Ureter (tissue), 1 donor: ENCODE measurements at places on chromosomes 2 and 18. TPM values are rescaled to one million over a fixed set of nuclear protein-coding genes. Genes with fewer than 3 reads are reported as not detected.

- DNase-seq: no peak
Measured at GRCh38 chr2:54396107-54396506, 60.0 kb upstream of the SPTBN1 start.

GRCh38 chr2:40967451-40967850 lies 515.6 kb upstream of the SLC8A1 start:
- no peak for DNase-seq

DNA sequence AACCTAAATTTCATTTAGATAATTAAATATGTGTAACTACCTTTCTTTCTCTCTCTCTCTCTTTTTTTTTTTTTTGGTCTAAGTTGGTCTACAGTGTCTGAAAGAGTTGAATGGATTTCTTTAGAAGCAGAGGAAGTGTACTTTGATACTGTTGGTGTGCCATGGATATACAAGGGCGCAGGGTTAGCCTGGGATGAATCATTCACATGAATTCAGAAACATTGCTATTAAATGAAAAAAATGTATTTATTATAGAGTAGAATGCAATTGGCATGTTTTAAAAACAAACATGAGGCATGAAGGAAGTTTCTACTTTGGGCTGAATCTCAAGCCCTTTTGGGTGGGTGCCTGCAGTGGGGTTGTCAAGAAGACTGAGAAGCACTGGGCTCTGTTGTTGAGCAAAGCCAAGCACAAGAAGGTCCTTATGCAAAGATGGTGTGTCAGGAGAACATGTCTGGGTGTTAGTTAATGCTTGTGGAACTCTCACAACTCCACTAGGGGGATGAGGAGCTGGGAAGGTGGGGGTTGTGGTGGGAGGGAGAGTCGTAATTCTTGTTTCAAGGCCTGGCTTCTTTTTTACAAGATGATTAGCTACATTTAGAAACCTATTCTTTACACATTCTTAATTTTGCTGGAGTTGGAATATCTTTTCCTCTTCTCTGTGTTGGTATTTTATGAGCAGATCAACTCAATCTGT lies 57.9 kb downstream of the LYPD6 start:
- DNase-seq: no peak

Gene MROH2A
- total RNA-seq: 9.3 TPM

- no peak for DNase-seq
Measured at GRCh38 chr18:9870431-9871008, 15.3 kb upstream of the TXNDC2 start.

GRCh38 chr2:219001577-219002394 lies 8.6 kb upstream of the CRYBA2 start:
- DNase-seq: peak; percentile 61

GRCh38 chr18:74395006-74395405 lies 62.1 kb downstream of the DIPK1C start:
- no peak for DNase-seq

- no peak for DNase-seq
Measured at GRCh38 chr2:134773759-134774742, 55.3 kb upstream of the TMEM163 start.

- no peak for DNase-seq
Measured at GRCh38 chr2:20672201-20672951, 5.4 kb downstream of the GDF7 start.

GRCh38 chr18:43001821-43002220 lies 113.7 kb downstream of the RIT2 start:
- DNase-seq: no peak

Gene DLX1
- not detected for total RNA-seq

DNA sequence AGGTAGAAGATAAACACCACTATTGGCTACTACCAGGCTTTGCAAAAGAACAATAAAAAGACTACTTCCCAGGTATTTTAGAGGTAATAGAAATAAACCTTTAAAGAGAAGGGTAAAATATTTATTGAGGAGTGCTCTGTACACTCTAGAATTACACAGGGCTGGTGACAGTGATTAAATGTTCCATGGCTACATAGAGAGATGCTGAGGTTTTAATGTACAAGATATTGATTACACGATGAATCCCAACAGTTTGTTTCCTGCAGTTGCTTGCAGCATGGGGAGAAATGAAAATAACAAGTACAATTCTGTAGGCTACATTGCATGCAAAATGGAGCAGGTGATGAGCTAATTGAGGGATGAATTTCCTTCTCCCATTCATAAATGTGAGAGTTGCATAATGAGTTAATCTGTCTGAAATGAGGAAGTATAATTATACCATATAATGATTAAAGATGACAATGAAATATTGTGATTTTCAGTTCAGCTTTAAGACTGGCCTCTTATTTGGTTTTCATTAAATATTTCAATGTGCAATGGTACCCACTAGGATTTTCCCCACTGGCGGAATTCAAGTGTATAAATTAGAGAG lies 266.1 kb downstream of the SOCS6 start:
- no peak for DNase-seq

- DNase-seq: no peak
Measured at GRCh38 chr2:59027320-59027719, 786.2 kb upstream of the FANCL start.

GRCh38 chr2:193348055-193348454 lies 1153.3 kb upstream of the TMEFF2 start:
- DNase-seq: no peak

GRCh38 chr2:132859590-132859989 lies 189.6 kb upstream of the LYPD1 start:
- DNase-seq: no peak

Gene UGT1A8
- 4.4 TPM for total RNA-seq

Gene TACR1
- 5.5 TPM for total RNA-seq

DNA sequence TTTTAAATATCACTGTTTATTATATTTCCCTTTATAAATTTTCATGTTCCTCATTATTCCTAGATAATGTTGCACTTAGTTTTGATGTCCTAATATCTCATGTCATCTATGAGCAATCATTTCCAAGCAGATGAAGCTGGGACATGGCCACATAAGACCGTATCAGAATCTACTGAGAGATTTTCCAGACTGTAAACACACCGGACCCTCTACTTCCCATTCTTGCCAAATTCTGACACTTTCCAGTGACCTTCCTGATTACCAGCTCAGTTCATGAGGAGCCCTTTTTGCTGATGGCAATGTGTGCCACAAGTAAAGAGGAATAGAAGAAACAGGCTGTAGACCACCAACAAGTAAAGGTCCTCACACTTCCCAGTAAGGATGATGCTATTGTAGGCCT lies 20.3 kb upstream of the PDE1A start:
- no peak for DNase-seq

Gene RGPD4
- 0.08 TPM for total RNA-seq

Gene CNRIP1
- 16.2 TPM for total RNA-seq

- DNase-seq: no peak
Measured at GRCh38 chr2:155905657-155906056, 426.9 kb downstream of the NR4A2 start.
